IPS-NIHi11 (cell line): ENCODE measurements at places on chromosomes 2 and 18.

- peak; percentile 34 for DNase-seq
These were observed 447 bp downstream of the RETSAT start for GRCh38 chr2:85353876-85354285.

DNA sequence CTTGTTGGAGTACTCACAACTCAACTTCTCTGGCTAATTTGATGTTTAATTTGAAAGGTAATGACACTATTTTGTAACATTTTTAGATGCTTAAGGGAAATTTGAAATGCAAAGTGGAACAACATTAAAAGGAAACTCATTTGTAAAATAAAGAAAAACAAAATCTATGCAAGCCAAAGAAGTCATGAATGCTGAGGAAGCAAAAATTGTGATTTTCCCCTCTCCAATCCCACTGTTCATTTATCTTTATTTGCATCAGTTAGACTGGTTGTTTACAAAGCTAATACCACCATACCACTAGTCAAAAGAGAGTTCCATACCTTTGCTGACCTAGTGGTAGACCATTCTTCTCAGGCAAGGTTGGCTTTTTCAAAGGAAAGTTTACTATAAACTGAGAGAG lies 2.2 kb upstream of the B4GALT6 start:
- DNase-seq = no peak

DNA sequence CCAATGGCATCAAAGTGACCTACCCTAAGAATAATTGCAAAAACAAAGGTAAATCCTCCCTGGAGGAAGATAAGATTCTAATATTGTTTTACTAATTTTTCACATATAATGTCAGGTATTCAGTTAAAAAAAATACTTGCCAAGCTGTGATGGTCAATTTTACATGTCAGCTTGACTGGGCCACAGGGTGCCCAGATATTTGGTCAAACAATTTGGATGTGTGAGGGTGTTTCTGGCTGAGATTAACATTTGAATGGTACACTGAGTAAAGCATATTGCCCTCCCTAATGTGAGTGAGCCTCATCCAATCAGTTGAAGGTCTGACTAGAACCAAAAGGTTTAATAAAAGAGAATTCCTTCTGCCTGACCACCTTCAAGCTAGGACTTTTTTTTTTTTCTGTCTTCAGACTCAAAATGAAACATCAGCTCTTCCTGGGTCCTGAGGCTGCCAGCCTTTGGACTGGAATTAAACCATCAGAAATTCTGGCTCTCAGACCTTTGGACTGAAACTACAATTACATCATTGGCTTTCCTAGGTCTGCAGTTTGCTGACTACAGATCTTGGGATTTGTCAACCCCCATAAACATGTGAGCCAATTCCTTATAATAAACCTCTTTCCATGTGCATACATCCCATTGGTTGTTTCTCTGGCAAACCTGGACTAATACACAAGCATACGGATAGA lies 65.4 kb downstream of the LDAH start:
- no peak for DNase-seq

DNA sequence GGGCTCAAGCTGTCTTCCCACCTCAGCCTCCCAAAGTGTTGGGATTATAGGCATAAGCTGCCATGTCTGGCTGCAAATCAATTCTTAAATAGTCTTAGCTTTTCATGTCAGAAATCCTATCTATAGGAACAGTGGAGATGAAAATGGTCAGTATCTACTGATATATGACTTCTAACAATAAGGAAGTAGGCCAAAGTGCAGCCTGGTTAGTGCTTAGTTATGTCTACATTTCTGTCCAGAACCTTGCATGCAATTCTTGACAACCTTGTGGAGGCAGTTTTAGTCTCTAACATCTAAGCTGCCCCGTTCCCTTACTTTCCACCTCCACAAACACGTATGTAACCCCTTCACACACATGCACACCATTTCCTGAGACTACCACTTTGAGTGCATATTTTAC lies 169.2 kb upstream of the SPATS2L start:
- DNase-seq = no peak

DNA sequence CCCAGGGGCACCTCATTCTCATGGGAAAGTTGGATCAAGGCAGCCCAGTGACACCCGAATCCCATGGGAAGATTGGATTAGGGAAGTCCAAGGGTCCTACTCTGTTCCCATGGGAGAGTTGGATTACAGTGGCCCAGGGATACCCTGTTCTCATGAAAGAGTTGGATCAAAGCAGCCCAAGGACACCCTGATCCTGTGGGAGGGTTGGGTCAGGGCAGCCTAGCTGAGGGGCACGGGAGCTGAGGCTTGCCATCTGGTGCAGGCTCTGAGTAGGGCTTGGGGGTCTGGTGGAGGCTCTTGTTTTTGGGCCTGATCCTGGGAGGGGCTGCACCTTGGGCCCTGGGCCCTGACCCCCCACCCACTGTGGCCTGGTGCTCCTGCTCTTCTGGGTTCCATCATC lies 87.1 kb downstream of the ACKR3 start:
- no peak for DNase-seq

- no peak for DNase-seq
These were observed 418.6 kb upstream of the SLC39A10 start for GRCh38 chr2:195238379-195238778.

GRCh38 chr2:61763605-61764034 lies 90.2 kb downstream of the FAM161A start:
- DNase-seq = peak; percentile 74

DNA sequence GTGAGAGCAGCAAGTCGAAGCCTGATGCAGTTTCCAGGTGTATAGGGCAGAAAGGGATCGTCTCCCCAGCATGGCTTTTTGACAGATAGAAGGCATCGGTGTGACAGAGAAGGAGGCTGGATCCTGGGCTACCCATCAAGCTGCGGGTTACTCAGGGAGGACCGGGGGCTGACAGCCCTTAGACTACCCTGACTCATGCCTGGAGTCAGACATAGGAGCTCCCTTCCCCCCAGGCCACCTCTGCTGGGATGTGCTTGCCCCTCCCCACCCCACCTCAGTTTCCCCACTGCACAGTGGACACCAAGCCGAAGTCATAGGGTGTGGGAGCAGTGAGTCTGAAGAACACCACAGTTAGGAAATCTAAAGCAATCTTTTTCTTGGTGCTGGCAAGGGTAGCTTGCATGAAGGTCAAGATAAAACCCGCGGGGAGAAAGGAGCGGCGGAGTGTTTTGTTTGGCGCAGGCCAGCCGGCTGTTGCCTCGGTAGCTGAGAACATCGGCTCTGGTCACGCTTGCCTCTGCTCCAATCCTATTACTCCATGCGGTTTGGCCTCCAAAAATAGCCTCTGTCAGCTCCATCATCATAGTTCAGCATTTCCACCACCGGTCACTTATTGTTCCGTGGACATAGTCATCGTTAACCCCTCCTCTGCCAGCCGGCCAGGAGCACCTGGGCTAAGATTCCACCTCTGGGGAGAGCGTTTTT lies 169.2 kb upstream of the GLI2 start:
- DNase-seq = no peak

- no peak for DNase-seq
These were observed 616.1 kb downstream of the IRS1 start for GRCh38 chr2:226183550-226183949.

GRCh38 chr2:147867050-147867449 lies 22.2 kb downstream of the ACVR2A start:
- DNase-seq = no peak

DNA sequence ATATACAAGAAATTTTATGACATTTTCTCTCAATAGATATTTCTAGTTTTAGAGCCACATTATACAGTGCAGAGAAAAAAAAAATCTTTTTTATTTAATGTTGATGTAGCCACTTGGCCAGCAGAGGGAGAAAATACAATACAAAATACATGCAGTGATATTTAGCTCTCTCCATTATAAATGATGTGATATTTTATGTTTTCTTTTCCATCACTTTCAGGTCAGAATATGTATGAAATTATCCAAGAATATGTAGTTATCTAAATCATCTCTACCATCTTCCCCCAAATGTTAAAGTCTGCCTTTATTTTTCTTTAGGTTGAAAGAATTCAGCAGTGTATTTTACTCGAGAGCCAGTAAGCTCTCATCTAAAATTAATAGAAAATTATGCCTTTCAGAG lies 533.6 kb upstream of the FSHR start:
- DNase-seq = no peak

DNA sequence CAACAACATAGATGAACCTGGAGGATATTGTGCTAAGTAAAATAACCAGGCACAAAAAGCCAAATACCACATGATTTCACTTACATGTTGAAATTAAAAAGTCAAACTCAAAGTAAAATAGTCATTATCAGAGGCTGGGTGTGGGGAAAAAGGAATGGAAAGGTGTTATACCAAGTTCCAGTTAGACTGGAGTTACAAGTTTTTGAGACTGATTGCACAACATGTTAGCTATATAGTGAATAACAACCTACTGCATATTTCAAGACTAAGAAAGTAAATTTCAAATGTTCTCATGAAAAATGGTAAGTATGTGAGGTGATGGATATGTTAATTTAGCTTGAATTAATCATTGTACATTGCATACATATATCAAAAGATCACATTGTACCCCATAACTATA lies 116.8 kb upstream of the HNMT start:
- no peak for DNase-seq

DNA sequence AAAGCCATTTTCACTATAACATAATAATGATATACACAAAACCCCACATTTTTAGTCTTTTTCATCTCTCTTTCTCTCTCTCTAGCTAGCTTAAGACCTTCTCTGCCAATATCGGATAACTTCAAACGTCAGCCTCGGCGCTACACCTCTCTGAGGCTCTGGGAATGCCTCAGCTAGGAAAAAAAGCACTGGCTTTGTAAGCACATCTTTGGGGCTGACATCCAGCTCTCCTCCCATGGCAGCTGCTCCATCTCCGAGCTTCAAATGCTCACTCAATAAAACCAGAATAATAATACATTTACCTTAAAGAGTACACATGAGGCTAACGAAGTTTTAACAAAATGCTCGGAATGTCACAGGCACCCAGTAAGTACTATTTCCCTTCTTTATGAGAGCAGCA lies 10.8 kb downstream of the RNU4ATAC start:
- no peak for DNase-seq

DNA sequence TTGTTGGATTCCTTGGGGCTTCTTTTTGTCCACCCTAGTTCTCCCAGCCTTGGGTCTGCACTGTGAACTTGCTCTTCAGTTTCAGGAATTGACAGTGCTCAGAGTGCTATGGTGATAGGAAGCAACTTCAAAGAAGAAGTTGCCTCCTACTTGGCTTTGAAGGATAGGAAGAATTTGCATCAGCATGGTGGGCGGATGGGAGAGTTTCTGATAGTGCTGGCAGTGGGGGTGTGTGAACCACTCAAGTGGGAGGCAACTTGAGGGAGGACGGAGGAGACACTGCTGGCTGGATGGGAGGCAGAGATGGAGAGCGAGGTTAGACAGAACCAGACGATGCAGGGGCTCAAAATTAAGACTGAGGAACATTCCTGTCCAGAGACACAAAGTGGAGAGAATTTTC lies 164.4 kb upstream of the SKOR2 start:
- DNase-seq = no peak

DNA sequence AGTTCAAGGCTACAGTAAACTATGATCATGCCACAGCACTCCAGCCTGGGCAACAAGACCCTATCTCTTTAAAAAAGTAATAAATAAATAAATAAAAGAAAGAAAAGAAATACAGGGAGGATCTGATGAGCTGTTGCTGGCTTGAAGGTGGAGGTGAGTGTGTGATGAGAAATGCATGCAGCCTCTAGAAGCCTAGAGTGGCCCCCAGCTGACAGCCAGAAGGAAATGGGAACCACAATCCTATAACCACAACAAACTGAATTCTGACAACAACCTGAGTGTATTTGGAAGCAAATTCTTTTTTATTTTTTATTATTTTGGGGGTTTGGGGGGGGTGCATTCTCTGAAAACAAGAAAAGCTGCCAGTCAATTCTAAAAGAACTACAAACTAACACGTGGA lies 14.6 kb downstream of the NOL10 start:
- no peak for DNase-seq

GRCh38 chr18:10751653-10752052 lies 225.8 kb downstream of the NAPG start:
- DNase-seq = no peak

- DNase-seq = no peak
These were observed 81.8 kb upstream of the SH3BP4 start for GRCh38 chr2:234869969-234870368.

DNA sequence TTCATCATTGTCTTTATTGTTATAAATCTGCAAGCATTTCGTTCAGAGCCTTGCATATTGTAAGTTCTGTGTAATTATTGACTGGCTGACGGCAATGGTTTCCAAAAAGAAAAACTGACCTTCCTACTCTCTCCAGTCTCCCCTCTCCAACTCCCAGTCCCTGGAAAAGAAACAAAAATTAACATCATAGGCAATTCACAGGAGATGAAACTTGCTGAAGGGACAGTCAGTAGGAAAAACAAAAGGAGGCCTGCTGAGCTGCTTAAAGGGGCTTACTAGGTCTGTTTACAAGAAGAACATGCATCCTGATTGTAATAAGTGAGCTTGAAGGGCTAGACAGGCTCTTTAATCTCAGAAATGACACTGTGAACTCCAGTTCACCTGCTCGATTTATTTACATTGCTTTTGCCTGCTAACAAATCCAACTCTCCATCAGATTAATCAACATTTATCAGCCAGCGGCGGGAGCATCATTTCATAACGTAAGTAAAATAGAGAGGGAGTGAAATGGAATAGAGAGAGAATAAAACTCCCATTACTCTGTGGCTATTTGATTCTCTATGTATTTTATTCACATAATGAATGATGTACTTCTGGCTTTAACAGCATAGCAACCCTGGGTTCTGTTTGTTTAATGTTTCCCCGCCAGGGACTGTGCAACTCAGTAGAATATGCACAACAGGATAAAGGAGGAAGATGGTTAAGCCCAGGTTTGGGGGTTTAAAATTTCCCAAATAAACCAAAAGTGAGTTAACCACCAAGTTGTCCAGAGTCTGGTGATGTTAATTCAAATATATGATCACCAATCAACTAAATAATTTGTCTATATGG lies 256.7 kb upstream of the SETBP1 start:
- peak; percentile 21 for DNase-seq

GRCh38 chr2:127917916-127918315 lies 32.2 kb upstream of the AMMECR1L start:
- no peak for DNase-seq

DNA sequence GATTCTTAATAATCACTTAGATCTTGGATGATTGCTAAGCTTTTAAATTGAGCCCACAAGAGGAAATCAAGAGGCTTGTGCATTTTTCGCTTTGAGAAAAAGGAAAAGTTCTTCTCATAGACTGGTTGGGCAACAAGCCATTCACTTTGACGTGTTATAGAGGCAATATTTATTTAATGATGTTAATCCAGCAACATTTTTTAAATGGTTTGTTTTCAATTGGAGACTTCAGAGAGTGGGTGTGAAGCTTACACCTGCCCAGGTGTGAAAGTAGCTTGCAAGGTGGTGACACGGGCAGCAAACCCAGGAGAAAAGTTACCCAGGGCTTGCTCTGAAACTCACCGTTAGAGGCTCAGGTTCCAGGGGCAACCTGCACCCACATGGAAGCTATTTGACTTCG lies 858.9 kb downstream of the GALR1 start:
- no peak for DNase-seq

GRCh38 chr2:121838551-121838950 lies 83.1 kb downstream of the TSN start:
- DNase-seq = no peak

- DNase-seq = no peak
These were observed 121.2 kb downstream of the TXNL1 start for GRCh38 chr18:56517196-56517595.
